ENCODE measurements at places on chromosomes 2 and 18.

GRCh38 chr2:211751848-211752247 is 786.8 kb downstream of the ERBB4 start:
- no peak for DNase-seq

DNA sequence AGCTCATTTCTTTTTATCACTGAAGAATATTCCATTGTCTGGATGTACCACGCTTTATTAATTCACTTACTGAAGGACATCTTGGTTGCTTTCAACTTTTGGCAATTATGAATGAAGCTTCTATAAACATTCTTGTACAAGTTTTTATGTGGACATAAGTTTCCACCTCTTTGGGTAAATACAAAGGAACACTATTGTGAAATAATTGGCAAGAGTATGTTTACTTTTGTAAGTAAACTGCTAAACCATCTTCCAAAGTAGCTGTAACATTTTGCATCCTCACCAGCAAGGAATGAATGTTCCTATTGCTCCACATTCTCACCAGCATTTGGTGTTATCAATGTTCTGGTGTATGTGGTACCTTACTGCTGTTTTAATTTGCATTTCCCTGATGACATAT is 15.8 kb upstream of the VWC2L start:
- no peak for DNase-seq

DNA sequence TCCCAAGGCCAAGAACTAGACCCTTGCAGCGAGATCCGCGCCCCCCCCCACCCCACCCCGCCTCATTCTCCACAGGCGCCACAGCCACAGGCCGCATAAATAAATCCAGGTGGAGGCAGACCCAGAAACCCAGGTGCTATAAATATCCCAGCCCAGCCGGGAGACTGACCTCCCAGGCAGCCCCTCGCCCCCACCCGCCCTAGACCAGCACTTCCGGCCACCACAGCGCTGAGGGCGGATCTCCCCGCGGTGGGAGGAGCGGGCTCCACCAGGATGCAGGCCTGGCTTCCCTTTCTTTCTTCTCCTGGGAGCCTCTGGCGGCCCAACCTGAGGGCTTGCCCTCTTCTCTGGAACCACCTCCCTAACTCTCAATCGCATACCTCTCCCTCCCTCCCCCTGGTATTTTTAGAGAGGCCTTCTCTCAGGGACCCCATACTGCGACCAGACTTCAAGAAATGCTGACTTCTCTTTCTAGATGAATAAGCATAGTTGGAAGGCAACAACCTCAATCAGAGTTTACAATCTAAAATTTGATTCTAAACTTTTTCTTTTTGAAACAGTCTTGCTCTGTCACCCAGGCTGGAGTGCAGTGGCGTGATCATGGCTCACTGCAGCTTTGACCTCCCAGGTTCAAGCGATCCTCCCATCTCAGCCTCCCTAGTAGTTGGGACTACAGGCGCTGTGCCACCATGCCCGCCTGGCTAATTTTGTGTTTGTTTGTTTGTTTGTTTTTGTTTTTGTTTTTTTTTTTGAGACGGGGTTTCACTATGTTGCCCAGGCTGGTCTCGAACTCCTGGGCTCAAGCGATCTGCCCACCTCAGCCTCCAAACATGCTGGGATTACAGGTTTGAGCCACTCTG is 55.0 kb downstream of the PKDCC start:
- no peak for DNase-seq

GRCh38 chr18:32237049-32237448 is 47.2 kb downstream of the MEP1B start:
- no peak for DNase-seq

DNA sequence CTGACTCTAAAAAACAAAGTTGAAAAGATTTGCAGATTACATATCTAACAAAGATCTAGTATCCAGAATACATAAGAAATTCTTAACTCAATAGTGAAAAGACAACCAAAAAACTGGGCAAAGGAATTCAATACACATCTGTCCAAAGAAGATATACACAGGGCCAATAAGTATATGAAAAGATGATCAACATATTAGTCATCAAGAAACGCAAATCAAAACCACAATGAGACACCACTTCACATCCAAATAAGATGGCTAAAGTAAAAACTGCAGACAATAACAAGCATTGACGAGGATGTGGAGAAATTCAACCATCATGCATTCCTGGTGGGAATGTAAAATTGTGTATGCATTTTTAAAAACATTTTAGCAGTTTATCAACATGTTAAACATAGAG is 256.0 kb downstream of the EIPR1 start:
- no peak for DNase-seq

- no peak for DNase-seq
Measured at GRCh38 chr2:3300224-3300995, 77.2 kb downstream of the EIPR1 start.

DNA sequence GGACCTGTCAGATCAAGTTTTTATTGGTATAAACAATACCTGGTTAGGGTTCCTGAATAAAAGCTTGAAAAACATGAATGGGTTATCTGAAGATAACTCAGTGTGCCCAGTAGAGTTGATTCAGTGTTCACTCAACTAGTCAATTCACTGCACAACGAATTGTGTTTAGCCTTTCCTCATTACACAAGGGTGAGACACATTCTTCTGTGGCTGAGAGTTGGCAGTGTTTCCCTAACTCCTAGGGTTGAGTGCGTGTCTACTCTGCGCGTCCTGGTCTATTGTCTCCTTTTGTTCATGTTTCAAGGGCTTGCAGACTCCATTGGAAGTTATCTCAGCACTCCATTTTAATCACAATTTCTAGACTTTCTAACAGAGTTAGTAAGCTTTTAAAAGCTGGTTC is 32.8 kb upstream of the TMEM178A start:
- DNase-seq = no peak

GRCh38 chr2:146246002-146246735 is 1598.7 kb upstream of the ACVR2A start:
- DNase-seq = no peak

DNA sequence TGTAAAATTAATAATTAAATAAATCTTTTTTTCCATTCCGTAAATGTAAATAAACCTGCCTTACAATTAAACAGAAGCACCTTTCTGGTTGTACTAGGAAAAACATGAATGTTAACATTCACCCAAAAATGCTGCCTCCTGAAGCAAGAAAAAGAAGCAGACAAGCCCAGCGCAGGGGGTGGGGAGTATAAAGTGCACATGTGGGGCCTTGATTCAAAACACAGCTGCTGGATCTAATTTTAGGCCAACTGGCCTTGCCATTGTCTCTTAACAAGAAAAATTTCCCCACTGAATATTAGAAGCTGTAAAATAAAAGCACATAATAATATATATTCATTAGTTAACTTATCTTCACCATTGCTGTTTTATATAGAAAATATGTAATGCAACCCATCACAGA is 28.3 kb downstream of the TCF4 start:
- DNase-seq = no peak

DNA sequence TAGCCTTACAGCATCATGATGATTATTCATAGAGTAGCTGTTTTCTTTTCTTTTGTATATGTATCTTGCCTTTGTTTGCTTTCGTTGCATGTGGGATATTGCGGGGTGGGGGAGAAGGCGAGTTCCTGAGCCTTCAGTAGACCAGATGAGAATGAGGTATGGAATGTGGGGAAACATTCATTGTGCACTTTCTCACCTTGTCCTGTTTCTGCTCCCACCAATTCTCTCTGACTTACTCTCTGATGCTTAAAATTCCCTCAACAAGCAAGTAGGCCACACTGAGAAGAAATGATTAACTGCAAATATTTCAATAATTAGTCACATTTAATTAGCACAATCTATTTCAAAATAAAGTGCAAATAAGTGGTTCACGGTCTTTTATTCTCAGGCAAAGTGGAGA is 31.0 kb downstream of the GKN2 start:
- DNase-seq = no peak

DNA sequence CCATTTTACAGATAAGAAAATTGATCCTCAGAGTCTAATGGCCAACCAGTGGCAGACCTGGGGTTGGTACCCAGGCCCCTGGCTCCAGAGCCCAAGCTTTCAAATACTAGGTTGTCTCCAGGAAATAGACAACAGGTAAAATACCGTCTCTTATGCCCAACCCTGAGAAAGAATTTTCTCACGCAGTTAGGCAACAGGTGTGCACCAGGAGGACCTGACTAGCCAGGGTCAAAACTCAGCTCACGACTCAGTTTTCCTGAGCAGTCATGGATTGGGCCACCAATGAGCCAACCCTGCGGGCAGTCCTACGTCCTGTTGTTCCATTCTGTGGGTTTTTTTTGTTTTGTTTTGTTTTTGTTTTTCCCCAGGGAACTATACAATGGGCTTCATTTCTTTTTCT is 13.5 kb downstream of the TRIB2 start:
- no peak for DNase-seq

- DNase-seq = no peak
Measured at GRCh38 chr18:63195326-63196159, 124.0 kb downstream of the BCL2 start.

DNA sequence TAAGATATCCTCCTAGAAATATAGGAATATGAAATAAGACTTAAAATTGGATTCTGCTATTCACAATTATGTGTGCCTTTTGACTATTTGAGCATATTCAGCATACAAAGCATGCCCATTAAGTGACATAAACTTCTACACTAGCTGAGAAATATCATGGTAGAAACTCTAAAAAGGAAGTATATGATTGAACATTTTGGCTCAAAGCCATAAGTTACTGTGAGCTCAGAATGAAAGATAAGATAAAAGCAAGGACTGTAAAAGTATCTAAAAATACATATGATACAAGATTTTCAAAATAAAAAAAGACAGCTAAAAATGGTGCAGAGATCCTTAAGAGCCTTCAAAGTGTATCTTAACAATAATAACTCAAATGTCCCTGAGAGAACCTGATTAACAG is 340.5 kb upstream of the SLC39A10 start:
- DNase-seq = no peak

GRCh38 chr2:64311948-64312621 is 141.9 kb upstream of the LGALSL start:
- DNase-seq = no peak

DNA sequence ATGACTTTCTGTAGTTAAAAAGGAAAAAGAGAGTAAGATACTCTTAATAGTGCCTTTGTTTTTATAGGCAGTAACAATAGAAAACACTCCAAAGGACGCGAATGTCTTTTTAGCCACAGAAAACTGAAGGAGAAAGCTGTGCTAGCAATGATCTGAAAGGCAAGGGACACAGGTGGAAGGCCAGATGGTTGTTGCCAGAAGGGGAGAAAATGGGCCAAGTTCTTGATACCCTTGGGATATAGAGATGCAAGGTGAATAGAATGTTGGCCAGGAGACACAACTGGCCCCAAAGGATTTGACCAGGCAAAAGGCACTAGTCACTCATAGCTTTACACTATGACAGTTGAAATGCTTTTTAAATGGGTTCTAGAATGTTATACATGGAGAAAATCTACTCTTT is 180.0 kb downstream of the NRXN1 start:
- no peak for DNase-seq

DNA sequence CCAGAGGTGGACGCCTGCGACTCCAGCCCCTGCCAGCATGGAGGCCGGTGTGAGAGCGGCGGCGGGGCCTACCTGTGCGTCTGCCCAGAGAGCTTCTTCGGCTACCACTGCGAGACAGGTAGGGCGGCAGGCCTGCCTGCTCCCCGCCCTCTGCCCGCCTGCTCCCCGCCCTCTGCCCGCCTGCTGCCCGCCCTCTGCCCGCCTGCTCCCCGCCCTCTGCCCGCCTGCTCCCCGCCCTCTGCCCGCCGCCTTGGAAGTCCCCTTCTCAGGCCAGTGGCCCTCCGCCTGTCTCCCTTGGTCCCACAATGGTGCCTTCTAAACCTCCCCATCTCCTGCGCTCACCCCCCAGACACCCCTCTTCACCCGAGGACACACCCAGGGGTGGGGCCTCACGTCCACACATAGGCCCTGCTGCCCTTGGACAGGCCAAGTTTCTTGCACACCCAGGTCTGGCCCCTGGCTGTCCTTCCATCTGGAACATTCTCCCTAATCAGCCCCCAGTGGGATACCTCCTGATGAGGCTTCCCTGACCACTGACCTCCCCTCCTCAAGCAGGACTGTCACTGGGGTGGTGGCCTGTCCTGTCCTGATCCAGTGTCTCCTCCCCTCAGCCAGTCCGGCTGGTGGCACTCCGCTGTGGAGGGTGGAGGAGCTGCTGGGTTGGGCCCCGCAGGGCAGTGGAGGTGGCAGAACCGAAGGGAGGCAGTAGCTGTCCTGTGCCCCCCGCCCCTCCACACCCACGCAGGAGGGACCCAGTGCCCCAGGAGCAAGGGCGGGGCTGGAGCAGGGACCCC is 37.9 kb downstream of the MTERF4 start:
- peak; percentile 40 for DNase-seq
